ENCODE measurements at places on chromosomes 5 and 9.

DNA sequence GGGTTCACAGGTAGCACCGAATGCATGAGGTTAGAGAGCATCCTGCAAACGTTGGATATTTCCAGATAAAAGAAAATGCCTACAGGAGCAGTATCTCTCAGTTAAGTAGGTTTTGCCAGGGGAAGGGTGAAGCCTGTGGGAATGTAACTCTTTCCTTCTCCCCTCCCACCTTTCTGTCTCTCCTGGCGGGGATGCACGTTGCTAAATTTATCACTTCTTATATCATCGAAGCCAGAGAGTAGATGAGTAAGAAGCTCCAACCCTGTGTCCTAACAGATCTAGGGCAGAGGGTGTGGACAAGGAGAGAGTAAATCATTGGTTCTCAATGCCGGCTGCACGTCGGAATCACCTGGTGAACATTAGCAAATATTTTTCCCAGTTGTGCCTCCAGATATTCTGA lies 457.5 kb downstream of the ENC1 start:
- DNase-seq = no peak

- no peak for DNase-seq
These were observed 51.4 kb upstream of the CKMT2 start for GRCh38 chr5:81181576-81182316.

- no peak for DNase-seq
These were observed 172.1 kb downstream of the GABBR2 start for GRCh38 chr9:98536542-98537173.

DNA sequence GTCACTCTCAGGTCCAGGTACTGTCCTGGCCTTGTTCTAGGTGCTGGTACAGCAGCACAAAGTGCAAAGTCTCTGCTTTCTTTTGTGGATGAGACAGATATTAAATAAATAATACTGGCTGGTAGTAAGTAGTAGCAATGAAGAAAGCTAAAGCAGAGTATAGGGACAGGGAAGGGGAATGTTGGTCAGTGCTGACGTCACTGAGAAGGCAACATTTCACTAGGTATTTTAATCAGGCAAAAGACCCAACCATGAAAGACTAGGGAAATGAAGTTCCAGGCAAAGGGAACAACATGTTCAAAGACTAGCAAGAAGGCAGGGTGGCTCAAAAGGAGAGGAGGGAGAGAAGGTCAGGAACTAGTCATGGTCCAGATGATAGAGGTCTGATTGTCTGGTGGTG lies 388.2 kb downstream of the YTHDC2 start:
- DNase-seq = no peak

- no peak for DNase-seq
These were observed 30.0 kb upstream of the NREP start for GRCh38 chr5:111787006-111787405.

DNA sequence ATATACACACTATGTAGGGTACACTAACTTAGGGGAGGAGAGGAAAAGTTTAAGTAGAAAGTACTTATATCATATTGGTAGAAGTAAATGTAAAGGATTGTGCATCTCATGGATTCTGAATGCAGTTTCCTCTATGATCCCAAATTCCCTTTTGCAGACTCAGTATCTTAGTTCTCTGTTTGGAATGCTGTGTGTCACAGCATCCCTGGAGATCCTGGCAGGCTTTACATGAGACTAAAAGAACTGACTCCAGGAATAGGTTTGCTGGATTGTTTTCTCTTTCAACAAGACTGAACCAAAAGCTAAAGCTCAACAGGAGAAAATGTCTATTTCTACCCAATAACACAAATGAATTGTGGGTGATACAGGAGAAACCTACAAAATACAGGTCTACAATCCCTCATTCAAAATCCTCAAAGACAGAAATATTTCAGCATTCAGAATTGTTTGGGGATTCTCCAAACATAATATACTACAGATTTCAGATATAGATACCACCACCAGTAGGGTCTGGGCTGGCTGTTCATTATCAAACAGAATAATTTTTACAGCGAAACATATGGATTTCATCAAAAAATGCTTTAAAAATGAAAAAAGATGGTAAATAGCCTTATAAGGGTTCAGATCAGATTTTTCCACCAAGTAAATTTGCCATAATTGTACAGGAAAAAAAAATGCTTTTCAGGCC lies 324.7 kb upstream of the GRAMD2B start:
- no peak for DNase-seq

DNA sequence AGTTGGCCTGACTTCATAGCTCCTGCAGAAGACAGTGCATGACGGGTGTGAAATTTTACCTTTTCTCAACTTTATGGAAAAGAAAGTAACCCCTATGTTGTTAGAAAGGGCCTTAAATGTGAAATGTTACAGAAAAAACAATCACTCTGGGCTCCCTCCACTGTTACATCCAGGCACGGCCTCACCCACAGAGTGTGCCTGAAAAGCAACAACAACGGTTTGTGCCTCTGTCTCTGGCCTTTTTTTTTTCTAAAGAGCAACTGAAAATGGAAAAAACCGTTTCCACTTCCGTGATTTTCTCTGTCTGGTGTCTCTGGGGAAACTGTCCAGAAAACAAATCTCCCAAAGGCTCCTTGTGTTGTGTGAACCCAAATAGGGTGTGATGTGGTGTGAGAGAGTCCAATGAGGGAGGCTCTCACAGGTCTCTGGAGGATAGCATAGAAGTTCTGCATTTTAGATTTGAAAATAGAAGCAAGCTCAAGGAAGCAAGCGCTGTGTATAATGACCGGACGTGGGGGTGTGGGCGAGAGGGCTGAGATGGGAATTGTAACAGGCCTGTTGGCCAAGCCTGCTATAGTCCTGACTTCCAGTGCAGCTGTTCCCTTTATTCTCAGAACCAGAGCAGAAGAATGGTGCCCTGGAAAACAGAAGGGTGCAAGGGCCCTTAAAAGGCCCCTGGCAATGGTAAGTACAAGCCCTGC lies 221.8 kb upstream of the TUT7 start:
- no peak for DNase-seq

DNA sequence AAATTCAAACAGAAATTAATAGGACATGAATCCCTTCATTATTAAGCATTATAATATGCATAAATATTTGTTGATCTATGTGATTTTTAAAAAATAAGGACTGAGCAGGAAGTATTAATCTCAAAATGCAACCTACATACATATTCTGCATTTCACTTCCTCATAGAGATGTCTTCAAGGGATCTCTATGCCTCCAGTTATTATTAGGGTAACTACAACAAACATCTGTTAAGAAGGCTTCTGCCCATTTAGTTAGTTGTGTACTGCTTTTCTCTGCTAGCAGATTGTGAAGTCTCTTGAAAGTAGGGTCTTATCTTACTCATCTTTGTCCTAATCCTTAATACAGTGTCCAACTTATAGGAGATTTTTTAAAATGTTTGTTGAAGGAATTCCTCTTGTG lies 414.1 kb downstream of the ACTL7B start:
- DNase-seq = no peak

GRCh38 chr9:121274851-121275250 lies 6.9 kb downstream of the GSN start:
- DNase-seq = no peak

DNA sequence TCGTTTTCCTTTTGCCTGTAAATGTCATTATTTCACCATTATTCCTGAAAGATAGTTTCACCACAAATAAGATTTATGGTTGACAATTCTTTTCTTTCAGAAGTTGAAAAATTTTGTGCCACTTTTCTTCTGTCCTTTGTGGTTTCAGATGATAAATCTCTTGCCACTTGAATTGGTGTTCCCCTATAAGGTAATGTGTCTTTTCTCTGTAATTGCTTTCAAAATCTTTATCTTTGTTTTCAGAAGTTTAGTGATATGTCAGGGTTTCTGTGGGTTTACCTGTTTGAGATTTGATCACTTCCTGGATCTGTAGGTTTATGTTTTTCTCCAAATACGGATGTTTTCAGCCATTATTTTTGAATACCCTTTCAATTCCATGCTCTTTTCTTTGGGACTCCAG lies 14.6 kb downstream of the RASA1 start:
- no peak for DNase-seq

DNA sequence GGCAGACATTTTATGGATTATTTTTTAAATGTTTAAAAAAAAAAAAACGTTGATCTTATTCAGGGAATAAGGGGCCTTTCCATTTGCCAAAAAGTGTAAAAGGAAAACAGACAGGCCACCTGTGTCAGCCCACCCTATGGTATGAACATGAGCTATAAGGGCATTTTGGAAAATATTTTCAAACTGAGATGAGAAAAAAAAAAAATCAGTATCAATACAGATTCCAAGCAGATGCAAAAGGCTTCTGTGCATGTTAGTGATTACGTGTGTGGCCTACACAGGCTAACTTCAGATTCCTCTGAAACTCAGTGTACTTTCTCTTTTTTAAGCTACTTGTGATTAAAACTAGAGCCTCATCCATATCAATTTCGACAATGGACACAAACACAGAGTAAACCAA lies 189.9 kb downstream of the BNC2 start:
- DNase-seq = no peak

DNA sequence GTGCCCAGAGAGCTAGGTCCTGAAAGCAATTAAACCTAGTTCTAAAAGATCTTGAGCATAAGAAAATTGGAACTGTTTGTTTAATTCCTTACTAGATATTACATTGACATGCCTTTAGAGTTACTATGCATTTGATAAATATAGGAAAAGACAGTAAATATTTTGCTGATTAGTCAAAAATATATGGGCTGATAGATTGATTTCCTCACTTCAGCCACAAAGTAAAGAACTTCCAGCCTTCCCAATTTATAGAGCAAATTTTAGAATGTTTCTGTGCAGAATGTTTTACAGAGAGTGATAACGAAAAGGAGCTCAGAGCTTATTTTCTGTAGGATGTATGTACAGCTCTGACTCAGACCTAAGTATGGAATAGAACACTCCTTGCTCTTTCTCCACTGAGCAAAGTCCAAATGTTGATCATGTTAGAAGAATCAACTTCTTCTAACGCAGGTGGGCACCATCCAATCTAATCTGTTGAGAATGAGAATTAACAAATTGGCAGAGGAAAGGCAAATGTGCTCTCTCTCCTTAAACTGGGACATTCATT lies 72.9 kb upstream of the PAM start:
- DNase-seq = no peak

DNA sequence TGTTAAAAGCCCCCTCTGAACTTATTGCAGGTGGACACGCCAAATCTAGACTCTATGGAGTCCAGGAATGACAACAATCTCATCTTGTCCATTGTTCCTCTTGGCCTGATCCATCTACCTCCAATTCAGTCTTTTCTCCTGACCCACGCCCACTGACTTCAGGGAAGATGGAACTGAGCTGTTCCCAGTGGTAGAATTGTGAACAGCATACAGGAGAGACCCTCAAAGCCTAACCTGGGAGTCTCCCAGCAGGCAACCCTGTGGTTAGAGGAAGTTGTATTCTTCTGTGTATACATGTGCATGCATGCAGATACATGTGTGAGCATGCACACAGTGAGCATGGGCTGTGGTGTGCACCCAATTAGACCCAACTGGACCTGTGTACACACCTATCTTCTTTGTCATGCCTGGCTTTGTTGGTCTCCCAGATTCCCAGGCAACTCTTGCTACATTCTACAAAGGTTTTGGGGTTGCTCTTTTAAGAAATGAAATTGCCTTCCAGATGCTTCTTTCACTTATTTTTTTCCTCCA lies 286.0 kb downstream of the ZSWIM6 start:
- DNase-seq = no peak

- DNase-seq = no peak
These were observed 13.1 kb downstream of the DAP start for GRCh38 chr5:10747678-10748622.

DNA sequence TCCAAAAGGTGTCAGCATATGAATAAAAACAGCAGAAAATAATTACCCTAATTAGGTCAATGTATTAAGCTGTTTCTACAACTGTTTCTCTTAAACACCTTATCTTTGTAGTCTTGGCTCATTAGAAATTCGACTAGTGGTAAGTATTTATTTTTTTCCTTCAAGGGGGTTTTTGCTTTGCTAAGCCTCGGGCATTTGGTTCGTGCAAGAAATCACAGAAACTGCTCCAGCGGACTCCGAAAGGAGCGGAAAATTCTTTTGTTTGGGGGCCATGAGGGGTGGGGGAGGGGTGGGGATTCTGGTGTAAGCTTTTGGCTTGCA lies 757 bp downstream of the ZBED3 start:
- DNase-seq = no peak

- DNase-seq = no peak
These were observed 180.5 kb downstream of the NFIB start for GRCh38 chr9:14133394-14133793.

DNA sequence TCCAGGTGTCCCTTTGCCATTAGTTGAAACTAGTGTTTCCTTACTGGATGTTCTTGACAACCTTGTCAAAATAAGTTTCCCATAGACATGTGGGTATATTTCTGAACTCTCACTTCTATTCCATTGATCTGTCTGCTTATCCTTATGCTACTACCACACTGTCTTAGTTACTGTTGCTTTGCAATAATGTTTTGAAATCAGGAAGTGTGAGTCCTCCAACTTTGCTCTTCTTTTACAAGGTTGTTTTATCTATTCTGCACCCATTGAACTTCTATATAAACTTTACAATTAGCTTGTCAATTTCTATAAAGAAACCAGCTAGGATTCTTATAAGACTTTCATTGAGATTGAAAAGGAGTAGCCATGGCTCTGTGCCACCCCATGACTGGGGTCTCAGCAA lies 24.3 kb downstream of the CD14 start:
- no peak for DNase-seq

DNA sequence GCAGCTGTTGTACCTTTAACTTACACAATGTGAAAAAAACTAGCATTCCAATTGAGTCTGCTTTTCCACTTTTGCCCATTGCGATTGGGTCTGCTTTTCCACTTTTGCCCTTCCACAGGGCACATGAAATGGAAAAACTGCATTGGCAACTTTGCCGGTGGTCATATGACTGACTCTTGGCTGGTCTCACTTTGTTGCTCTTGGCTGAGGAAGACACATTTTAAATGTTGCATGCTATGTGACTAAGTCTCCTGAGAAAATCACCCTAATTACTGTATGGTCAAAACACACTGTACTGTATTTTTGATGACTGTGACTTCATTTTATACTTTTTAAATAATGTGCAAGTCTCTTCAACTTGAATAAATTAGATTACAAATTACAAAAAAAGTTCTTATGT lies 1.6 kb upstream of the OXCT1 start:
- no peak for DNase-seq

- peak; percentile 75 for DNase-seq
These were observed 39.9 kb upstream of the CTSL start for GRCh38 chr9:87685871-87686519.

GRCh38 chr9:34522971-34523797 lies at the start of gene ENHO:
ENHO (minus strand) TSS chr9:34522990; CDS start chr9:34521695, 1,295 bp downstream.
- peak; percentile 88 for DNase-seq

GRCh38 chr9:14508884-14509283 lies 184.3 kb downstream of the ZDHHC21 start:
- DNase-seq = no peak

DNA sequence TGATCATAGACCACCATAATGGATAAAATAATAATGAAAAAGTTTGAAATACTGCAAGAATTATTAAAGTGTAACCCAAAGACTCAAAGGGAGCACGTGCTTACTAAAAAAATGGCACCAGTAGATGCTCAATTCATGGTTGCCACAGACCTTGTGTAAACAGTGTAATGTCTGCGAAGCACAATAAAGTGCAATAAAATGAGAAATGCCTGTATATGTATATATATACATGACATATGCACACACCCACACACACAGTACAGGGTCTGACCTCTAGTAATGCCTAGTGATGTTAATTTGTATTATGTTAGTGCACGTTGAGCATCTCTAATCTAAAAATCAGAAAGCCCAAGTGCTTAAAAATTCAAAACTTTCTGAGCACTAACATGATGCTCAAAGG lies 52.3 kb downstream of the FBXO38 start:
- no peak for DNase-seq
